ENCODE measurements at places on chromosomes 2 and 18.

DNA sequence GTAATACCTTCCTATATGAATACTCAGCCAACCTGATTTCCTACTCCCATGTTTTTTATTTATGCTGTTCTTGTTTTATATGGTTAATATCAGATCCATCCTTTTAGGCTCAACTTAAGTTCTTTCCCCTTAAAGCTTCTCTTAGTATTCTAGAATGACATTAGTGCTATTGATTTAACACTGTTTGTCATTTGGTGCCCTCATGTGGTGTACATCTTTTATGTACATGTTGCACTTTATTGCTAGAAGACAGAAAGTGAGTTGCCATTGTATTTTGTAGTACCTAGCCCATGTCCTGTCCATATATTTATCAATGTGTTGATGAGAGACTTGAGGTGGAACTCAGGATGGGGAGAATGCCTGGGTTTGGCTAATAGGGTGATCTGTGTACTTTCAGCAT is 2.5 kb downstream of the HTRA2 start:
- DNase-seq: no peak

- no peak for DNase-seq
Measured at GRCh38 chr2:164771897-164772296, 69.7 kb downstream of the COBLL1 start.

DNA sequence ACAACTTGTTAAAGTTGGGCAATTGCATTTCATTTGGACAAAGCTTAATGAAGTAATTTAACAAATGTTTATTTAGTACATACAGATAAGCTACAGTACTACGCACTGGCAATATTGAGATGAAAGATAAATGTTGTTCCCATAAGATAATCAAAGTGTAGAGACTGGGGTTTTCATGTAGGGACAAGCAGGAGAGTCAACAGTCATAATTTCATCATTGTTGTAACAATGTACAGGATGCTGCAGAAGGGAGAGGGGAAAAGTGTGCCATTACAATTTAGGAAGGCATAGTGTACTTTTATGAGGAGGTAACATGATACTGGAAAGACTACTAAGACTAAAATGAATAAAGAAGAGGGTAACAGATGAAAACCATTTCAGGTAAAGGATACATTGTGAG is 441.6 kb downstream of the ERBB4 start:
- no peak for DNase-seq

- no peak for DNase-seq
Measured at GRCh38 chr2:96875498-96876268, 5.8 kb upstream of the SEMA4C start.

DNA sequence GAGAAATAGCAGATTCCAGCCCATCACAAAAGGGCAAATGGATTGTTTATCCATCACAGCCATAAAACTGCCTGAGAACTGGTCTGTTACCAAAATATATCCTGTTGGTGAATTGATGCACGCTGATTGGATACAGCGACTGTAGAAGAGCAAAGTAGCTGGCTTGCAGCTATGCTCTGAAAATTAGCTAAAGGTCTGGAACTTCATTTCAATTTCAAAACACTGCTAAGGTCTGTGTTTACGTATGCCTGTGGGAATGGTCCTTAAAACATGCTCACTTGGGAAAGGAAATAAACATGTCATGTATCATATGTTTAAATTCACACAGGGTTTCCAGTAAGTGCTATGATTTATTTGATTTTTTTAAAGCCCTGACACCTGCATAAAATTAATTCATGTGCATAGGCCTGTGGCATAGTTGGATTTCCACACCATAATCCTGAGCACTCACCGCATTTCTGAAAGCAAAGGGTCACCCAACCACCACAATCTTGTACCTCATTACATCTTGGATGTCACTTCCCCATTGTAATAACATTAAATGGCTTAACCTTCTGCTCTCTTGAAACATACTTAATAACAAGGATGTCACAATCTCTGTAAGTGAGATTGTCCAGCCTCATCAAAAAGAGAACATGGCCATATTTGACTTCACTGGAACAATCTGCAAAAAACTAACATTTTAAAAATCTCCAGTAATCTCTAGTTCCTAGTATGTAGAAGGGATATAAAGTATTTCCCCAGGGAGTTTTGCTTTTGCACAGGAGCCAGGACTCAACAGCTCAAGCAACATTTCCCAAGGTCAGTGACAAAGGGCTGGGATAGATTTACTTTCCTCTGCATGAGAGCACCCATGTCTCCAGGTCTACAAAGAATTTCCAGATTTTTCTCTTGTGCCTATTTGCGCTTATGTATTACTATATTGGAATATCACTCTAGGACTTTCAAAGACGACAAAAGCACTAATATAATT is 109.8 kb downstream of the FARSB start:
- DNase-seq: no peak

- DNase-seq: no peak
Measured at GRCh38 chr18:10040287-10041011, 126.6 kb downstream of the VAPA start.

Data from stimulated activated CD8-positive, alpha-beta memory T cell treated with anti-CD3 and anti-CD28 coated beads, Interleukin-7, amount 100 ng/mL, for 1 hour (primary cell).